ENCODE measurements at places on chromosomes 4 and X.
A peak's percentile ranks its signal among the peaks of the same experiment; 100 is the strongest.

GRCh38 chr4:111979921-111980320 is 165.3 kb upstream of the FAM241A start:
- no peak for DNase-seq

GRCh38 chr4:53659112-53659511 is 67.8 kb upstream of the LNX1 start:
- DNase-seq: no peak

DNA sequence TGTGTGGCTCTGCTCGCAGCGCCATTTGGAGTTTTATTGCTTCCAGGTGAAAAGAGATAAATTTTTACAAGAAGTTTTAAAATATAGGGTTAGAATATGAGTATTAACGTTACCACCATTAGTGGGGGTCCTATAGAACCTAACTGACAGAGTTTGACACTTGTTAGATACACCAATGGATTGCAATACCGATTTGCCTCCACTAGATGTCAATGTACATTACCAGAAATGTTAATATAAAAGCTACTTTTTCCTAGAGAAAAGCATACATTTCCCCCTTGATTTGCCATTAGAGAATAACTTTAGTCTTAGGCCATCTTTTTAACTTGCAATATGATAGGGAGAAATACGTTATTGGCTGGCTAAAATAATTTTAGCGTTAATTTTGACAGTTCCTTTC is 108.4 kb downstream of the LINC00632 start:
- DNase-seq: no peak

- no peak for DNase-seq
Observed at GRCh38 chrX:74925225-74926088, at the start of gene NEXMIF. TSS of gene NEXMIF (minus strand) at chrX:74925452.

DNA sequence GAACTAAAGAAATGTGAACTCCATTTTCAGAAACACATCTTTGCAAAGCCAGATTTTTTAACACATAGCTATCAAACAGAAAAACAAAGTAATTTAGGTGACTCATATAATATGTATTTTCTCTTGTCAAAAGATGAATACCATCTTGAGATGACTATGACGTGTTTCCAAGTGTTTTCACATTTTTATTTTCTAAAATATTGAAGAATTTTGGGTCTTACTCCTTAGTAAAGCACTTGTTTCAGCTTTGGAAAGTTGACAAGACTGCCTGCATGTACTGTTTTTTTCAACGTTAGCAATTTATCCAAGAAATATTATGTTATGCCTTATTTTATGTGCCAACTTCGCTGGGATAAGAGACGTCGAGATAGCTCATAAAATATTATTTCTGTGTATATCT is 733.9 kb upstream of the EPHA5 start:
- DNase-seq: no peak

GRCh38 chr4:82261084-82261483 is 112.7 kb downstream of the HNRNPD start:
- no peak for DNase-seq

DNA sequence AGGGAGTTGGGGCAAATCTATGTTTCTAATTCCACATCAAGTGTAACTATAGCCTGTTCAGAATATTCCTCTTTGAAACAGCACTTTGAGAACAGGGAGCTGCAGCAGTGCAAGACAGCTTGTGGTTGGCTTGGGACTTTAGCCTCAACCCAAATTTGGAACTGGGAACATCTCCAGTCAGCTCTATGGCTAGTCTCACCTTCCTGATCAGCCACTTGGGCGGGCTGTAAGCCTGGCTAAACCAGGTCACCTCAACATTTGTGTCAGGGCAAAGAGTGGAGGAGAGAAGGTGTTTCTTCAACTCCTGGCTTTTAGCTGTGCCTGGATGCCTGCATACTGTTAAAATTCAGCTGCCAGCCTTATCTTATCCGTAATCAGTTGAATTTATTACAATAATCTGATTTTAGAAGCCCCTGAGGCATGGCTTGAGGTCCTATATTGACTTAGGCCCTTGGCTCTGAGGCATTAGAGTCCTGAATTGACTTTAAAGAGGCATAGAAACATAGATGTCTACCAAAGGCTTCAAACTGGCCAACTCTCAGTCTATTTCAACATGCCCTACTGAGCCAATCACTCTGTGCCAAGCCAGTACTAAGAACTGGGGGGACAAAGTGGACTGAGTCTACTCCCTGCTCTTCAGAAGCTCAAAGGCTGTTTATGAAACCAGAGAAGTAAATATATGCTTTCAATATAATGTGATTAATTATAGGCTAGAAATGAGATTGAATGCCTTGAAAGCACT is 18.7 kb upstream of the AR start:
- no peak for DNase-seq

DNA sequence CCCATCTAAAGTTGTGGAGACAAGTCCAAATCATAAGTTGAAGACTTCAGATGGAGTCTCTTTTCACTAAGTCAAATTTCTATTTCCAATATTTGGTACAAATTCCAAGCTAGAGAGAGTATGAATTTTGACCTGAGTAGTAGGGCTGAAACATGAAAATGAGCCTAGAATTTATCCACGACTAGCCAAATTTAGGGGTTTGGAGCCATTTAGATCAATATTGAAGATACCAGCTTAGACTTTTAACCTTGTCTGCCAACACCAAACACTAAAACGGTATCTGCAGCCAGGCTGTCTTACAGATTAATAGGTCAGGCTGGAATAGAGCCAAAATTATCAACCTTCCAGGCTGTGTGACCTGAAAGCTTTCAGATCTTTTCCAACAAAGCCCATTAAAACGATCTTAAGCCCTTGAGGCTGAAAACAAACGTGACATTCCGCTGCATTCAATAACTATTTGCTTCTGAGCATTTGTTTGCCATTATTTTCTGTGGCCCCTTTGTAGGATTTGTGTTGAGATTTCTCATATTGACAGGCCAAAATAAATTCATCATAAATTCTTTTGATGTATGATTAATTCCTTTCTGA is 268.7 kb upstream of the DKK2 start:
- no peak for DNase-seq

DNA sequence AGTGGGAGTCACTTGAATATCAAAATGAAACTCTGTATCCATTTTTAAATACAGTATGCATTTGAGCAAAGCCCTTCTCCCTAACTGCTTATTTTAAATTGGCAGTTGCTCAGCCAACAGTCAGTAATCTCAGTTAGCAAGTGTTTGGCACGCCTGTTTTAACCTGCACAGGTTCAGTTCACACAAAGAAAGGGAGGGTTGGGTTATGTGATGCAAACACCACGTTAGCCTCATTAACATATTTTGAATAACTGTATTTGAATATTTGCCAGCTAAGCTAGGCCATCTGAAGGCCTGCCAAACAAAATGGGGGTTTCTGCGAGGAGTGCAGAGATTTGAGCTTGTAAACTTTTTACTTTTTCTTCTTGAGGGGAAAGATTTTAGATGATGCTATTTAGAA is 19.8 kb downstream of the GAB1 start:
- no peak for DNase-seq

- DNase-seq: no peak
Observed at GRCh38 chr4:10470505-10470904, 13.3 kb upstream of the ZNF518B start.

- no peak for DNase-seq
Observed at GRCh38 chrX:20046223-20046622, 55.4 kb upstream of the BCLAF3 start.

- no peak for DNase-seq
Observed at GRCh38 chr4:176217510-176217909, 22.1 kb upstream of the SPATA4 start.

- no peak for DNase-seq
Observed at GRCh38 chr4:133081246-133081645, 67.8 kb upstream of the PCDH10 start.

- no peak for DNase-seq
Observed at GRCh38 chrX:148156986-148157385, 175.8 kb downstream of the FMR1NB start.

GRCh38 chr4:48739560-48740019 is 40.5 kb downstream of the FRYL start:
- no peak for DNase-seq

GRCh38 chrX:119181491-119181890 is 53.9 kb upstream of the KIAA1210 start:
- DNase-seq: no peak

DNA sequence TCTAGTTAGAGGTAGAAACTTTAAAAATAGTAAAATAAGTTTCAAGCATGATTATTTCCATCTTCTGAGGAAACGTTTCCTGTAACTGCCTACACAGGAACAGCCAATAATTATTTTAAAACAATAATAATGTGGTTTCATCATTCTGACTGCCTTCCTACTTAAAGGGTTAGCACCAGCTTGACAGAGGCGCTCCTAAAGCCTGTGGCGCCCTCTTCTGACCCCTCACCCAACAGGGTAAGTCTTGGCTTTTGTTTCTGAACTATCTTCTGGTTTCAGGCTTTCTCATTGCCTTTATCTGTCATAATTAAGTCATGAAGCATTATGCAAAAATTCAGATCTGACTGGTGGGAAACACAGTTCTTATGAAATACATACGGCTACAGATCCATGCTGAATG is 96.7 kb downstream of the ITM2A start:
- peak; percentile 40 for DNase-seq

Data from stimulated activated CD4-positive, alpha-beta T cell treated with anti-CD3 and anti-CD28 coated beads, Interleukin-1b, Interleukin-23, amount 100 ng/mL, for 1 hour (primary cell).